Foreskin keratinocyte (primary cell): ENCODE measurements at places on chromosomes 11 and 22. TPM values are rescaled to one million over a fixed set of nuclear protein-coding genes. Genes with fewer than 3 reads are reported as not detected.

PSMC3 gene
- total RNA-seq, result 209 and 242 TPM in 2 replicates

GRCh38 chr11:33018840-33019239 is 3.2 kb downstream of the DEPDC7 start:
- no peak for DNase-seq

- no peak for DNase-seq
Measured at GRCh38 chr11:34143048-34143447, 37.6 kb downstream of the NAT10 start.

DNA sequence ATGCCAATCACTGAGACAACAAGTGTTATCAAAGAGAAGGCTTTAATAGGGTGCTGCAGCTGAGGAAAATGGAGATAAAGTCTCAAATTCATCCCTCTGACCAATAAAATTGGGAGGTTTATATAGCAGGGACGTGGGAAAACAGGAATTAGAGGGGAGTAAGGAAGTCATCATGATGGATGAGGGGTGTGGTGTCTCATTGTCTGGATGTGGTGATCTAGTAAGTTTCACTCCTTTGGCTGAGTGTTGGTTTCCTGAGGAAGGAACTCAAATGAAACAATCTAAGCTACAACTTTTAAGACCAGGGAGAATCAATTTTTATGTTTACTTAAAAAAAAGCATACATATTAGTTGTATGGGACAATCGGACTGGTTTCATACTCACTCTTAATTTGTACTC is 491.0 kb upstream of the KIRREL3 start:
- DNase-seq, result no peak

DNA sequence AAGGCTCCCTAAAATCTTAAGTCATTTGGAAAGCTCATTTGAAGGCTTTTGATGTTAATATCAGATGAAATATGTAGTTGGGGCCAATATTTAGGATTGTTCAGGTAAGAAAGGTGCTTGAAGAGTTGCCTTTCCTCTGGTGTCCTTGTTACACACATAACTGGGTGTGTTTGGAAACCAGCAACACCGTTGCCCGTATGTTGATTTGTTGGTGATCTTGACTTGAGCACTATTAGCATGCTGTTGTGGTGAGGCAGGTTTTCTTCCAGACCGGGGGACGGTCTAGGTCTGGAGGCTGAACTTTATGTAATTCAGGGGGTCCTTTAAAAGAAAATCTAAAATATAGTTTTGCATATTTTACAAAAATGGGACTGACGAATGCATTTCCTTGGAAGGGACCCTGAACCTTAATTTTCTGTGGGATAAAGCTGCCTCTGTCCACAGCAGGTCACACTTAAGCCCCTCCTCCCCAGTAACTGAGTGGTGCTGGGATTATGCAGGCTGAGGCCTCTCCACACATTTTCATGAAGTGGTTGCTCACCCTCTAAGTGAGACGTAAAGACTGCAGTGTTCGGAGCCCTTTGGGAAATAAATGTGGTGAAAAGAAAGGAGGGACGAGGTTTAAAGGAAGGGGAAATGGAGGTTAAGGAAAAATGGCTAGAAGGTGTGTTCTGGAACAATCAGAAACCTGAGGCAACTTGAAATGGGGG is 1.8 kb downstream of the YWHAH start:
- no peak for DNase-seq

- no peak for DNase-seq
Measured at GRCh38 chr11:45250035-45250718, 36.0 kb downstream of the SYT13 start.
